Stimulated activated CD8-positive, alpha-beta memory T cell treated with anti-CD3 and anti-CD28 coated beads, Interleukin-2, amount 100 ng/mL, for 48 hours (primary cell): ENCODE measurements at places on chromosomes 4 and X.

DNA sequence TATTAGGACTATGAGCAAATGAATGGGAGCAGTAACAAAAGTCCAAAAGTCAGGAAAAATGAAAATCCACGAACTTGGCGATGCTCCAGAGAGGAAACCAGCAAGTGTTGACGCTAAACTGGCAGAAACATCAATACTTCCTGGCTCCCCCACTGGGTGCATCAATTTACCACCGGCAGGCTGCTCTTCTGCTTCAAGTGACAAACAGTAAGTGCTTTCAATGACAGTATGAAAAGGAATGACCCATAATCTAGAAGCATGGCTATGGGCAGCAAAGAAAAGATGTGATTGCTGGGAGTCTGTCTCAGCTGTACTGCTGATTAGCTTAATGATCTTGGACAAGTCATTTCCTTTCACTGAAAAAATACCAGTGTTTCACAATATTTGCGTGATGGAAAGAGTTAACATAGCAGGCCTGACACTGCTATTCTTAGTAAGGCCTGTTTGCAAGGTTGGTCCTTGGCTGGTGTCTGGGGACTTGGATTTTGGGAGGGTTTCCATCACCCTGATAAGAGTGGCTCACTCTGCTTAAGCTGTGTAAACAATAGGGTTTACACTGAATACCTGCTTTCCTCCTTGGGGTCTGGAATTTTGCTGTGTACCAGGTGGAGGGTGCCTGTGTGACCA, 8.7 kb downstream of the ATP11C start:
- DNase-seq = no peak

- no peak for DNase-seq
Measured at GRCh38 chr4:66741081-66741480, 804.2 kb downstream of the CENPC start.

- no peak for DNase-seq
Measured at GRCh38 chr4:7892212-7893019, 47.2 kb downstream of the AFAP1 start.

GRCh38 chr4:100949350-100949935, 397.9 kb downstream of the PPP3CA start:
- no peak for DNase-seq

DNA sequence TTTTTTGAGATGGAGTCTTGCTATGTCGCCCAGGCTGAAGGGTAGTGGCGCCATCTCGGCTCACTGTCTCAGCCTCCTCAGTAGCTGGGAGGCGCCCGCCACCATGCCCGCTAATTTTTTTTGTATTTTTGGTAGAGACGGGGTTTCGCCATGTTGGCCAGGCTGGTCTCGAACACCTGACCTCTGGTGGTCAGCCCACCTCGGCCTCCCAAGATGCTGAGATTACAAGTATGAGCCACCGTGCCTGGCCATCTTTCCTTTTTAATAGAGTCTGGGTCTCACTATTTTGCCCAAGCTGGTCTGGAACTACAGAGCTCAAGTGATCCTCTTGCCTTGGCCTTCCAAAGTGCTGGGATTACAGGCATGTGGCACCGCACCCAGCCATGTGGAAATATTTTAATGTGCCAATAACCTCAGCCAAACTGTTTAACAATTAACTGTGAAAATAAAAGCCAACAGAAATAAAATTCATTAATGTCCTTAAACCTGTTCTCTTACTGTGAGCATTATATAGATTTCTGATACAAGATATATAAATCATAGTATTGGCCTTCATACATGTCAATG, 16.3 kb downstream of the PDS5A start:
- no peak for DNase-seq

- no peak for DNase-seq
Measured at GRCh38 chr4:108502356-108502755, 118.0 kb upstream of the RPL34 start.

GRCh38 chrX:96682516-96682915, 2.1 kb upstream of the DIAPH2 start:
- no peak for DNase-seq

- no peak for DNase-seq
Measured at GRCh38 chr4:89213382-89213701, 94.3 kb downstream of the GPRIN3 start.

DNA sequence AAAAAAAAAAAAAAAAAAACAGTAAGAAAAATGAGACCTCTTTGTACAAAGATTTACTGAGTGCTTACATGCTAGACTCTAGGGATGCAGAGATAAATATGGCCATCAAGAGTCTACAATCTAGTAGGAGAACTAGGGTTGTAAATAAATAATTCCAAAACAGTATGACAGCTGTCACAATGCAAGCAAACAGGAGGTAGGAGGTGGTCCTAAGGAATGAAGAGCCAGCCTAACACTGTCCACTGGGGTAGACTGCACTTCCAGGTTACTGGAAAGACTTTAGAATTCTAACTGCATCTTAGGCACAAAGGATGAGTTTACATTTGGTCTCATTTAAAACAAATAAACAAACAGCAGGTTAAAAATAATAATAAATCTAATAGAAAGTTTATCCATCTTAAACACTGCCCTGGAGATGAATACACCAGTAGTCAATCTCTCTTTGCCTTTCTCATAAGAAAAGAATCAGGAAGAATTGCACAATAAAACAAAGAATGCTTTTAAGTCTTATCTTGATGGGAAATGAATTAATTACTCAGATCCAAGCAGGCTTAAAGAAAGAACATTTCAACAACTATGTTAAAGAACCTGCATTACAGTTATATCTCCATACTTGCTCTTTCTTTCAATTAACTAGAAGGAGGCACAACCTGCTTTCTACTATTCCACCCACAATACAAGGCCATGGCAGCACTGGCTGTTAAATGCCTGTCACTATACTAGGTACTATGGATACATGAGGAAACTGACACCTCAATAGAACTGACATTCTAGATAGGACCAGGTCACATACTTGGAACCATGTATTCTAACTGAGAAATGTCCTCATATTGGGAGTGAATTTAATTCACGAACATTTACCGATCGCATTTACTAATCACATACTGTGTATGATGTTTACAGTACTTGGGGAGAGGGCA, 12.7 kb downstream of the ADGRA3 start:
- no peak for DNase-seq

- no peak for DNase-seq
Measured at GRCh38 chr4:78059524-78059889, 2.4 kb downstream of the FRAS1 start.

DNA sequence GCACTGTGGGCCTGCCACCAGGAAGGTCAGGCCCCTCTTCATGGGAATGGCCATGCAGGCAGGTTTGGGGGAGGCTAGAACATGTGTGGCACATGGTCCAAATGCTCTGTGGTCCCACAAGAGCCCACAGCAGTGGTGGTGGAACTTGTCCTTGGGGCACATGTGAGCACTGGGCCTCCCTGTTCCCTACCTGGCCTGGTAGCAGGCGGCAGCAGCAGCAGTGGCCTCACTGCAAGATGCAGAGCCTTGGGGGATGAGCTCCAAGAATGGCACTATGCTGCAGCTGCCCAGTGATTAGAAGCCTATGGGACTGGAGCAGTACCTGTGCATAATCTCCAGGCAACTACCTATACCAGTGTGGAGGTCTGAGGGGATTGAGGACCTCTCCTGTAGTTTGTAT, 197.0 kb upstream of the DCAF8L1 start:
- no peak for DNase-seq

DNA sequence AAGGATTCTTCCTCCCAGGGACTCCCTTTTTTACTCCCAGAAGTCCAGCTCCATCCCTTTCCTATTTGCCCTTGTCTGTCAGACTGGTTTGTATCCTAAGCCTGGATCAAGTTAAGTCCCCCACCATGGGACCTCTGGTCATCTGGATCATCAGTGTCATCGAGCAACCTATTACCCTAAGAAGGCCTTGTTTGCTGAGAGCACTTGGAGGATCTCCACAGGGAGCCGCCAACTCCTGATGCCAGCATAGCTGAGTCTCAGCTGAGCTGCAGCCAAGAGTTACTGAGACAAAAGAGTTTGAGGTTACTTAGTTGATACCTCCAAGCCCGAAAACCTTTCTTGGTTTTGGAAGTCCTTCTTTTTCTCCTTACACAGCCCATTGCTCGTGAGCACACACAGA, 10.1 kb upstream of the DAPP1 start:
- DNase-seq = no peak

DNA sequence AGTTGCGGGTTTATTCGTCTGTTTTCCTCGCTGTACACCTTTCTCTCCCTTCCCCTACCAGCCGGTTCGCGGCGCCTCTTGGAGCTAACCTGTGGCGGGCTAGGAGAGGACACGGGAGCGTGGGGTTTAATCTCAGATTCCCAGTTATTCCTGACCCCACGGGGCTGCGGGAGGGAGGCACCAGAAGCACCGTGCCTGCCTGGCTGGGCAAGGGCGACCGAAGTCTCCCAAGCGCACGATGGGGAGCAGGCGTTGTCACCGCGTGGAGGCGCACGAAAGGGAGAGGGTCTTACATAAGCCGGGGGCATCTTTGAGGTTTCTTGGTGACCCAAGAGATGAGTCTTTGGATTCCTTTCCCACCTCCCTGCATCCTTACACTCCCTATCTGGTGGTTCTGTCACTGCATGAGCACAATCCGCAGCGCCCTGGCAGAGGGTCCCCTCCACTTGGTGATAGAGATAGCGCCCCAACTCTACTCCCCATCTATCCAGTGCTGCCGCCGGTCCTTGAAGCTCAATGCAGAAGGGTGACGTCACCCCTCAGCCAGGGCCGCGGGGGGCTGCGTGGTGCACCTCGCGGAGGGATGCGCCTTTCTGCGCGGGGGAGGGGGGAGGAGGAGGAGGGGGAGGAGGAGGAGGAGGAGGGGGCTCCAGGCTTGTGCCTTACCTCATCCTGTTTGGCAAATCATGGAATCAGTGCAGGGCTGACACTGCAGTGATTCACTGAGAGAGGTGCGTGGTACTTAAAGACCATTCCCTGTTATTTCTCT, 793 bp downstream of the TSPAN7 start:
- no peak for DNase-seq

DNA sequence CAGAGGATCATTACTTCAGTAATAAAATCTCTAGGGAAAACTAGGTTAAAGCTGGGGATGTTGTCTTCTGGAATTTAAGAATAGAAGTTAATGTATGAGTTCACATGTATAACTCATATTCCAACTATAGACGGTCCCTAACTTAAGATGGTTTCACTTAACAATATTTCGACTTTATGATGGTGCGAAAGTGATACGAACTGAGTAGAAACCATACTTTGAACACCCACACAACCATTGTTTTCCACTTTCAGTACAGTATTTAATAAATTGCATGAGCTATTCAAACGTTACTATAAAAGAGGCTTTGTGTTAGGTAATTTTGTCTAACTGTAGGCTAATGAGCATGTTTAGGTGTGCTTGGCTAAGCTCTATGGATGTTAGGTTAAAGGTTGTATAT, 38.7 kb downstream of the CCSER1 start:
- no peak for DNase-seq

DNA sequence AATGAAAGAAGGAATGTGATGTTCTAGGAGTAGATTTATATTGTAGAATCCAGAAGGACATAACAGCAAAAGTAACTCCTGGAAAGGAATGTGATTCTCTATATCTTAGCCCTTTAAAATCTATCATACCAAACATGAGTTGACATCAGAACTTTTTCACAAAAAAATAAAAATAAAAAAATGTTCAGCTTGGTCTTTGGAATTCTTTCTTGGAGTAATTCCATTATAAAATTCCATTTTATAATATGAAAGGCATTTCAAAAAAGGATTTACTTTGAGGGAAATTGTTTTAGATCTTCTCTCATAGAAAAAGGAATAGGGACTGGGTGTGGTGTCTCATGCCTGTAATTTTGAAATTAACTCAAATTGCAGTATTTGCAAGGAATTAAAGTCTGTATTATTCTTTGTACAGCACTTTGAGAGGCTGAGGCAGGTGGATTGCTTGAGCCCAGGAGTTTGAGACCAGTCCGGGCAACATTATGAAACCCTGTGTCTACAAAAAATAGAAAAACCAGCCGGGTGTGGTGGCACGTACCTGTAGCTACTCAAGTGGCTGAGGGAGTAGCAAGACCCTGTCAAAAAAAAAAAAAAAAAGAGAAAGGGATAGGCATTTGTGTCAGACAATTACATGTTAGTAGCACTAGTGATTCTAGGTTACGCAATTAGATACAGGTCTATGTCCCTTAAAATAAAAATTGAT, 134.9 kb downstream of the SLC4A4 start:
- DNase-seq = no peak

GRCh38 chr4:41455206-41455605, 82.8 kb upstream of the LIMCH1 start:
- DNase-seq = no peak

- DNase-seq = no peak
Measured at GRCh38 chrX:18674417-18674787, 2.5 kb upstream of the RS1 start.

DNA sequence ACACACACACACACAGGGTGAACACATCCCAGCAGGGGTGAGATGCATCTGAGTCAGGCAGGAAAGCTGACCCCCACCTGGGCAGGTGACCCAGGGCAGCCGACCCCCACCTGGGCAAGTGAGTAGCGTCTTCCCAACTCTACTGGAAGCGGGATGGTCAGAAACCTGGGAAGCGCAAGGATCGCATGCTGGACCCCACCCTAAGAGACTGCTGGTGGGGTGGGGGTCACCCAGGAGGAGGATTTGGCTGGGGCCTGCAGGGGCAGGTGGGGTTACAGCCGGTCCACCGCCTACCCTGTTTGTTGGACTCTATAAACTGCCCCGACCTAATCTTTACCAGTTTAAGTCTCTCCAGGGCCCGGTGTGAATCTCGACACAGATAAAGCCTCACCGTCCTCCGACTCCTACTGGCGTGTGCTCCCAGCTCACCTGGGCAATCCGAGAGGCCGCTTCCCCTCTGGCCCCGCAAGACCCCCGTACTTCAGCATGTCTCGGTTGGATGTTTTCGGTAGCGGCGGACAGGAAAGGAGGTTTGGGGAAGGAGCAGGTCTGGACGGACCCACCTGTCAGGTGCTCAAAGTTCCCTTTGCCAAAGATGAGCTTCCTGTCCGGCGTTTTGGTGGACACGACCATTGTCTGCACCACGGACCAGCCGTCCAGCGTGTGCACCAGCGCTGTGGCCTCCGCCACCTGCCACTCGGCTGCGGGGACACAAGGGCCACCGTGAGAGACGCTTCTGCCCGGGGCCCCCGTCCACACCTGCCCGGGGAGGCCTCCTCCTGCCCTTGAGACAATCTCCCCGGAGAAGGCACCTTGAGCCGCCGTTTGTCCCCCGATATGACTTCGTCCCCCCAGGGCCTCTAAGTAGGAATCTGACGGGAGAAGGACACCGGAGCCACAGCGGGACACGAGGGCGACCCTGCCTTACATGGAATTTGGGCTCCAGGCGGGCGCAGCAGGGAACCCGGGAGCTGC, 2.0 kb downstream of the GTPBP6 start:
- no peak for DNase-seq

DNA sequence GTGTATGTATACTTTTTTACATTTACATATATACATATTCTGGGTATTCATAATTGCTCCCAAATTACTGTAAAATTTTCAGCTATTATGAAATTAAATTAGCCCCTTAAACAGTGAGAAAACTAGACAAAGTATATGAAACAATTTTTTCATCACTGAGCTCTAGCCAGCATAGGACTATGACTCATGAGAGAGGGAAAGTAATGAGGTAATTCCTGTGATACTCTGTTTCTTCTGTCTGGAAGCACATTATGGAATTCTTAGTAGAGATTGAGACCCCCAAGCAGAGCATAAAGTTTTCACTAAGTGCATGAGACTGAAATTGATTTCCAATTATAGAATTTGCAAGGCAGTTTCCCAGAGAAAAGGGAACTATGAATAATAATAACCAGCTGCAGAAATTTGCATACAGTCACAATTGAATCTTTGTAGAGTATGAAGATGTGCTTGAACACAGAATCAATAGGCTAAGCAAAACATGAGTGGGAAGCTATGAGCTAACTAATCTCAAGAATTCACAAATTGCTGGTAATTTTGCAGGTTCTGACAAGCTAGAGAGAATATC, 779.3 kb downstream of the ARAP2 start:
- DNase-seq = no peak
